ENCODE measurements at places on chromosomes 12 and 14. TPM values are rescaled to one million over a fixed set of nuclear protein-coding genes. Genes with fewer than 3 reads are reported as not detected.

- no peak for DNase-seq
These were observed 5.7 kb downstream of the TPCN1 start for GRCh38 chr12:113226696-113227568.

- peak; percentile 59 for DNase-seq
These were observed at the start of gene PAPLN for GRCh38 chr14:73237219-73237785. Gene PAPLN, plus strand, starts transcription at chr14:73237506. Its CDS starts 2,273 bp downstream, at chr14:73239779.

DNA sequence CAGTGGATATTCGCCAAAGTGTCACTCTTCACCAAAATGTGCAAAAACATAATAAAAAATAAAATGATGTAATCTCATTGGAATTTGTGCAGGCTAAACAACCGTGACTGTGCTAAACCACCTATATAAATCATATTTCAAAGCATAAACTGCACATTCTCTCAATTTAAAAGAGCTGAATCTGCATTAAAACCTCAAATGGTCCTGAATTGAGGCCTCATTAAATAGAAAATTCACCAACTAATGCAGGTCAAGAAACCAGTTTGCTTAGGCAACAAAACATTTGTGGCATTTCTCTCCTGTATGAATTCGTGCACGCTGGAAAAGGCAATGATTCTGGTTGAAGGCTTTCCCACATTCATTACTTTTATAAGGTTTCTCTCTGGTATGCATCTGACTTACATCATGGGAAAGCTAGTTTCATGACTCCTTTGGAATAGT, 80.1 kb upstream of the IFNG-AS1 start:
- DNase-seq: no peak

- peak; percentile 6 for DNase-seq
These were observed 1318.4 kb downstream of the TMEM121 start for GRCh38 chr14:106844608-106845285.

DNA sequence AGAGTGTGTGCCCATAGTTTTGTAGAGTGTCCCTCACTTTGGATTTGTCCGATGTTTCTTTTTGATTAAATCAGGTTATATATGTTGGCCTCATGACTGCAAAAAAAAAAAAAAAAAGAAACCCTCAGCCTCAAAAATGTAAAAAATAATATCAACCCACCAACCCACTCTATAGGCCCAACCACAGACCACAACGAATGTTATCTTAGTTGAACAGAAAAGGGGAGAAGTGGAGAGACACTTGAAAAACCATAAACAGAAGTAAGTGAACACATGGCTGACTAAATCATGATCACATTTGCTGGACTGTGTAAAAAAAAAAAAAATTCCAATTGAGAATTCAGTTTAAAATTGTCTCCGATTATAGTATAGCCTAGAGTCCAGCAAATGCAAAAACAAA, 45.5 kb upstream of the ST8SIA1 start:
- no peak for DNase-seq

GRCh38 chr12:69348162-69348938, at the start of gene LYZ:
Gene LYZ, plus strand, starts transcription at chr12:69348381. Its CDS starts 28 bp downstream, at chr12:69348409.
- no peak for DNase-seq

DNA sequence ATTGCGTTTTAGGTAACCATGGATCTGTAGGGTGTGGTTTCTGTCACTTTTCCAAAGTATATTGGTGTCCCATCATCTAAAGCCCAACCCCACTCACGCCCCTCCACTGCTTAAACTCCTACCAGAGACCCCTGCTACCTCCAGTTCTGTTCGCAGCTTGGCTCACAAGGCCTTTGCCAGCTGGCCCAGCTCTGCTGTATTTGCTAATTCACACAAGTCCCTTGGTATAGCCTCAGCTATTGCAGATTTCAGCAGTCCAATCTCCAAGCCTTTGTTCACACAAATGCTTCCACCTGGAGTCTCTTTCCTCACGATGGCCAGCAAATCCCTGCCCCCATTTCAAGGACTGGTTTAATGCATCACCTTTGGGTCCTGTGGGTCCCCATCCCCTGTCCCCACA, 24.2 kb downstream of the ISCA2 start:
- no peak for DNase-seq

- no peak for DNase-seq
These were observed 5.5 kb downstream of the C12orf71 start for GRCh38 chr12:27076928-27077327.

GRCh38 chr14:104595911-104596450, 8.6 kb downstream of the TMEM179 start:
- DNase-seq: no peak

DNA sequence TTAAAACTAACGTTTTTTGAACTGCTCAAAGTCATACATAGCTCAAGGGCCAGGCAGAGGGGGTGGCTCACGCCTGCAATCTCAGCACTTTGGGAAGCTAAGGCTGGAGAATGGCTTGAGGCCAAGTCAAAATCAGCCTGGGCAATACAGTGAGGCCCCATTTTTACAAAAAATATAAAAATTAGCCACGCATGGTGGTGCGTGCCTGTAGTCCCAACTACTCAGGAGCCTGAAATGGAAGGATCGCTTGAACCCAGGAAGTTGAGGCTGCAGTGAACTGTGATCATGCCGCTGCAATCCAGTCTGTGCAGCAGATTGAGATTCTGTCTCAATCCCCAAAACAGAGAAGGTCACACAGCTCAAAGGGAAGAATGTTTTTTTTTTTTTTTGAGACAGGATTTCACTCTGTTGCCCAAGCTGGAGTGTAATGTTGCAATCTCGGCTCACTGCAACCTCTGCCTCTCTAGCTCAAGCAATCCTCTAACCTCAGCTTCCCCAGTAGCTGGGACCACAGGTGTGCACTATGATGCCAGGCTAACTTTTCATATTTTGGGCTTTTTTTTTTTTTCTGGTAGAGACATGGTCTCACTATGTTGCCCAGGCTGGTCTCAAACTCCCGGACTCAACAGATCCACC, 2.9 kb downstream of the RBM23 start:
- no peak for DNase-seq

Gene RNFT2
- 3.6 TPM for polyA plus RNA-seq

Gene PPTC7
- 14.0 TPM for polyA plus RNA-seq

Gene TTC9
- 10.4 TPM for polyA plus RNA-seq

Gene IL26
- polyA plus RNA-seq: not detected
